ENCODE measurements at places on chromosomes 6 and 20.

DNA sequence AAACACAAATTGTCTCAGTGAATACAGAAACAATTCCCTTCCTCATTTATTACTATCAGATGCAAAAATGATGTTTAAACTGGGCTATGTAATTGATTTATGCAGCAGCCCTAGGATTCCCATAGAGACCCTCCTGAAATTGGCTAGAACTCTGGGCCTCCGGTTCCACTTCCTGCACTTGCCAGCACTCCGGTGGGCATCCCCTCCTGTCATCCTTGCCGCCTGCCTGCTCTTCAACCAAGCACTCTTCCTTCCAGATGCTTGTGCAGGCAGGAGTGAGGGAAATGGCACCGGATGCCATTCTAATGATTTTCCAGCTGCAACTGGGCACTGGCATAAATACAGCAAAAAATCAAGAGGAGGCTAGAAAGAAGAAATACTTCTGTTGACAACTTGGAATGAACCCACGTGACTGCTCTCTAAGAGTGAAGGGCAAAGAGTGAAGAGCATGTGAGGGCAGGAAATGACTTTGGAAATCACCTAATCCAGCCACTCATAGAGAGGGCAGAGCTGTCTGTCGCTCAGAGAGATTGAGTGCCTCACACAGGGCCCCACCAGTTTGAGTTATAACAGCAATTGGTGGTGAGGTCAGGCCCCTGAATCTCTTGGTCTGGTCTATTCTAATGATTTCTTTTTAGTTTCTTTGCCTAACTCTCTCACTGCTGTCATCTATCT is 3.7 kb upstream of the NEDD9 start:
- DNase-seq = no peak

DNA sequence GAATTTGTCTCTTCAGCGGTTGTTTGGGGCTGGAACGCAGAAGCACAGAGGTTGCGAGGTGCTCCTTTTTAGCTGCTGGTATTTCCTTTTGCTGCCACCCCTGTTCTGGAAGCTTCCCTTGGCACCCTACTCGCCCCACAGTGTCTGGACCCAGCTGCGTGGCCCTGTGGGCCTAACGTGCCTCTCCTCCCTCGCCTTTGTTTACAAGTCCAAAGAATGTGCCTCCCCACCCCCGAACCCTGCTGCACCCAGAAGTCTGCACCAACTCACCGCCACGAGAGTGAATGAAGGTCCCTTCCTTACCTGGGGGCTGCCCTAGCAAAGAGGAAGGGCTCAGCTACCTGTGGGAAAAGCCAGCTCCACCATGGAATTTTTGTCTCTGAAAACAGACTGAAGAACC is 139.7 kb upstream of the RPS6KA2 start:
- DNase-seq = peak; percentile 35

DNA sequence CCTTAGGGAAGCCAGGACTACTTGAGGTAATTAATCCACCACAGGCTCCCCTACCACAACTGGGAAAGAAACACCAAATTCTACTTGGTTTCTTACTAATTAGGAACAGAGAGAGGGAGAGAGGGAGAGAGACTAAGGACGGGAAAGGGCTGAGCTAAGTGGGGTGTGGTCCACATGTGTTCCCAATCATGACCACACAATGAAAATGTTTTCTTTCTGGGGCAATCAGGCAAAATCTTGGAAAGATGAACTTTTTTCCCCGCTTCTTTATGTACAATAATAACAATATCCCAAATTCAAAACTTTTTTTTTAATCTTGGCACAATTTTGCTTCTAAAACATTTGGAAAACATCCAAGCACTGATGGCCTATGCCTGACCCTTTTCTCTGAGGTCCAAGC is 734.4 kb downstream of the MAFB start:
- DNase-seq = no peak

DNA sequence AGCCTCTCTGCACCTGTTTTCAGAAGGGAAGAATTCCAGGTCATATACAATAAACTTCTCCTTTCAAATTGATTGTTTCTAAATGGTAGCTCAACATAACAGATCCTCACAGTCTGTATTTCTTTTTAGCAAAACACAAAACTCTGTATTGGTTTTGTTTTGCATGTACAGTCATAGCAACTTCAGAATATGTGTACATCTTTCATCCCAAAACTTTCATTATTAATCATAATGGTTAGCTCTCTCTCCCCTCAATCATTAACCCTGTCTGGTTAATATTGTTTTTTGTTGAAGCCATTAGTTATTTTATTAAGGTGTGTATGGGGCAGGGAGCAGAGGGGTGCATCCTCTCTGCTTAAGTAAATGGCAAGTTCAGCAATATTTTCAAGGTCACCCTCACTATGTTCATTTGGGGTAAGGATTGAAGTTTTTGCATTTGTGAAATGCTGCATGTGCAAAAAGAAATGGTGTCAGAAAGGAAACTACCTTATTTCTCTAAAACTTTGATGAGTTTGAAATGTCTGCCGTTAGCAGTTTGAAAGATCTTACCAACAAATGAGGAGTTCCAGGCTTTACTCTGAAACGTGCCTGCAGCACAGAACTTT is 136.8 kb upstream of the BTBD3 start:
- DNase-seq = no peak

GRCh38 chr20:57795977-57796560 is 86.3 kb upstream of the PMEPA1 start:
- no peak for DNase-seq

GRCh38 chr6:145247692-145248419 is 487.5 kb downstream of the EPM2A start:
- no peak for DNase-seq

DNA sequence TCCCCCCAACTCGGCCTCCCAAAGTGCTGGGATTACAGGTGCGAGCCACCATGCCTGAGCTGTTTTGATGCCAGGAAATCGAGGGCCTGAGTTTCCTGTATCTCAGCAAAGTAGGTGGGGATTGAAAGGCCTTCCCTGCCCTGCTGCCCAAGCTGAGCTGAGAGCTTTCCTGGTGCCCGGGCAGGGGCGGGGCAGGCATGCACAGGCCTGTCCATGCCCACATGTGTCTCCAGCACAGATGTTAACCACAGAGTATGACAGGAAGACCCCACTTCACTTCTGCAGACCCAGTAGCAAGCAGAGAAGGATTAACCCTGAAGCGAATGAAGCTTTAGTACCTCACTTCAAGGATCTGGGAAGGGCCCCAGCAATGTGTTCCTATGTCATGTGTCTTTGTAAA is 66.0 kb downstream of the GPR6 start:
- no peak for DNase-seq

GRCh38 chr6:45988635-45989034 is 27.0 kb downstream of the CLIC5 start:
- DNase-seq = peak; percentile 34

GRCh38 chr6:145295746-145296145 is 439.6 kb downstream of the EPM2A start:
- no peak for DNase-seq

DNA sequence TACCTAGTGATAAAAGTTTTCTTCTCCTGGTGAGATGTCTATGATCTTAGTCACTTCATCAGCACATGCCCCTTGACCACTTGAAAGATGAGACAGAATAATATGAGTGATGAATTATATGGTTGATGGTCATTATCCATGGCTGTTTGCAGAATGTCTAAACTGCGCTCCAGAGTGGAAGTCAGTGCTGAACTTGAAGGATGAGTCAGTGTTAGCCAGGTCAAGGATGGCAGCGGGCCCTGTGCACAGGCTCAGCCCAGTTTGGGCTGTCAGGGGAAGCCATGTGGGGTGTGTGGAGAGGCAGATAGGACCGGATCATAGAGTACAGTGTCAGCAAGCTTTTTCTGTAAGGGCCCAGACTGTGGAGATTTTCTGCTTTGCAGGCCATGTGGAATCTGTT is 67.2 kb upstream of the KIF25 start:
- no peak for DNase-seq

DNA sequence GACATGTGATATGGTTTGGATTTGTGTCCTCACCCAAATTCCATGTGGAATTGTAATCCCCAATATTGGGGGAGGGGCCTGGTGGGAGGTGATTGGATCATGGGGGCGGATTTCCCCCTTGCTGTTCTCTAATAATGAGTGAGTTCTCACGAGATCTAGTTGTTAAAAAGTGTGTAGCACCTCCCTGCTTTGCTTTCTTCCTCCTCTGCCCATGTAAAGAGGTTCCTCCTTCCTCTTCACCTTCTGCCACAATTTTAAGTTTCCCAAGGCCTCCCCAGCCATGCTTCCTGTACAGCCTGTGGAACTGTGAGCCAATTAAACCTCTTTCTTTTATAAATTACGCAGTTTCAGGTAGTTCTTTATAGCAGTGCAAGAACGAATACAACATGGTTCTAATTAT is 2.1 kb upstream of the ZNF451 start:
- no peak for DNase-seq

- peak; percentile 52 for DNase-seq
These were observed 44.2 kb upstream of the SUPT3H start for GRCh38 chr6:45421709-45422502.

- no peak for DNase-seq
These were observed 41.4 kb upstream of the LAMA2 start for GRCh38 chr6:128841518-128841917.

DNA sequence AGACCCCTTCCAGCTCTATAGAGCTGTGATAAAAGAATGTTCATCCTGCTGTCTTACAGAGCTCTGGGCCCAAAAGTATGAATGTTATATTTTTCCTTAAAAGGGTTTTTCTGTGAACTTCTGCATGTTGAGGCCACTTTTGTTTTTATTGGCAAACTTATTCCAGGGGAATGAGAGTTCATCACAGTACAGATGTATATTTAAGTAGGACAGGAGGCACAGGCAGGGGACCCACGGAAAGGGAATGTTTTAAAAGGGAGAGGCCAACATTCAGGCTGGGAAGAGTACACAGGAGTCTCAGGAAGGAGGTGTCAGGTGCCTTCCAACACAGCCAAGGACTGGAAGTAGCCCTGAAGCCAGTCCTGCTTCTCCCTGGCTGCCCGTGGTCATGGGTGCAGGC is 148.4 kb downstream of the EYA2 start:
- DNase-seq = no peak

DNA sequence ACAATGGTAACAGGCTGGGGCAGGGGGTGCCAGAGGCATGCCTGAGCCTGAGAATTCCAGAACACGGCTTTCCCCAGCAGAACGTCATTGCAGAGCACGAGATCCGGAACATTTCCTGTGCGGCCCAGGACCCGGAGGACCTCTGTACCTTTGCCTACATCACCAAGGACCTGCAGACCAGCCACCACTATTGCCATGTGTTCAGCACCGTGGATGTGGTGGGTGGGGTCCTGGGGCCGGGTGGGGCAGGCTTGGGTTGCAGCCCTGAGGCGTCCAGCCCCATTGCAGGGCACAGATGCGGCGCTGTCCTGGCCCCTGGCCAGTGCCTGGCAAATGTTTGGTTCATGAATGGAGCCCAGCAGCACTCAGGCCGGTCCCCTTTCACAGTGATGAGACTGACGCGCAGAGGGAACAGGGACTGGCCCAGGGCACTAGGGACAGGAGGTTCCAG is 57.1 kb downstream of the TCP11 start:
- DNase-seq = no peak

- DNase-seq = no peak
These were observed 122.5 kb upstream of the BMP2 start for GRCh38 chr20:6644813-6645628.

GRCh38 chr6:11750682-11751081 is 27.9 kb downstream of the ADTRP start:
- DNase-seq = no peak

GRCh38 chr20:15144916-15145315 is 807.5 kb upstream of the FLRT3 start:
- no peak for DNase-seq

DNA sequence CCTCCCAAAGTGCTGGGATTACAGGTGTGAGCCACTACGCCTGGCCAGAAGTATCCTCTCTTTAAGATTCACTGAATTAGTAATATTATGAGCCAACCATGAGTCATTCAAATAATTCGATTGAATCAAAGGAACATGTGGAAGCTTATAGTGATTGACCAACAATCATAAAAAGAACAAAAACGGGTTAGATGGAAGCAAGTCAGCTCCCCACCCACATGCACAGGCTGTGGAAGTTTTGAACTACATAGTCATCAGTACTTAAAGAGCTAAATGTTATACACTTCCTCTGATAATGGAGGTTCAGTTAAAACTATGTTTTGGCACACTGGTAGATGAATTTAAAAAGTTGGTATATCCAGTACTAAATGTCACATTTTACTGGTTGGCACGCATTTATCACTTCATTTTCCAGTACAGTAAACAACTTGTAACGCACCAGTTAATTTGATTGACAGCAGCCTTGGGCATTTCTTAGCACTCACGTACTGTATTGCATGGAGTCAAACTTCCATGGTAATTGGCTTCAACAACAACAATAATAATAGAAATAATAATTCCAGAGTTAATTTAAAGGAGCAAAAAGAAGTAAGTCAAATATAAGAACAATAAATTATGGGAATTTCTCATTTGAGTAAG is 1107.3 kb upstream of the MAP3K7 start:
- no peak for DNase-seq

- DNase-seq = no peak
These were observed 56.9 kb upstream of the TAGAP start for GRCh38 chr6:159101656-159102055.

GRCh38 chr6:466564-466963 is 75.0 kb downstream of the IRF4 start:
- DNase-seq = no peak

DNA sequence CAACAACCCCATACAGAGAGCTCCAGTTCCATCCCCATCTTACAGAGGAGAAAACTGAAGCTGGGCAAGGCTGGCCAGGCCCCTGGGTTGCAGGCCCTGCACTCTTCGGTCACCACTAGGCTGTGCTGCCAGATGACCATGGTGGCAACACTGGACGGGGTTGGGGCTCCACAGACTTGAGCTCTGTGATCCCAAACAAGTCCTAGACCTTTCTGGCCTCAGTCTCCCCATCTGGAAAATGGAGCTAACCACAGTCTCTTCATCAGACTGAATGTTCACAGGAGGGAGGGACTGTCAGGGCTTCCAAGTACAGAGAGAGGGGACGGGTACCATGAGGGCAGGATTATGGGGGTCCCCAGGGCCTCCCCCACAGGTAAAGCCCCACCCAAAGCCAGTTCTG is 41.3 kb upstream of the NOL4L start:
- DNase-seq = no peak

GRCh38 chr6:63802606-63803206 is 167.1 kb downstream of the PHF3 start:
- no peak for DNase-seq

GRCh38 chr6:8628063-8628462 is 192.7 kb upstream of the SLC35B3 start:
- no peak for DNase-seq

- no peak for DNase-seq
These were observed 84.5 kb downstream of the DNAH8 start for GRCh38 chr6:38799529-38800184.

GRCh38 chr6:86477500-86478148 is 459.7 kb upstream of the HTR1E start:
- DNase-seq = peak; percentile 37

DNA sequence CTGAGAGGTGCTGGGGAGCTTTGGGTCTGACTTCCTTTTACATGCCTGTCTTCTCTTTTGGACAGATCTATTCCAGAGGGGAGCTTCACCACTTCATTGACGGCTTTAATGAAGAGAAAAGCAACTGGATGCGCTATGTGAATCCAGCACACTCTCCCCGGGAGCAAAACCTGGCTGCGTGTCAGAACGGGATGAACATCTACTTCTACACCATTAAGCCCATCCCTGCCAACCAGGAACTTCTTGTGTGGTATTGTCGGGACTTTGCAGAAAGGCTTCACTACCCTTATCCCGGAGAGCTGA is 13.1 kb downstream of the PRDM1 start:
- DNase-seq = no peak

- no peak for DNase-seq
These were observed 78.1 kb downstream of the AFDN start for GRCh38 chr6:167904791-167905190.

Measured in H9 (cell line).